ENCODE measurements at places on chromosomes 3 and 15. TPM values are rescaled to one million over a fixed set of nuclear protein-coding genes. Genes with fewer than 3 reads are reported as not detected.
A peak's percentile ranks its signal among the peaks of the same experiment; 100 is the strongest.

PLSCR2 gene
- total RNA-seq: 0.73 TPM

THRB gene
- total RNA-seq: 29.8 TPM

CYP1A1 gene
- 32.1 TPM for total RNA-seq

DNA sequence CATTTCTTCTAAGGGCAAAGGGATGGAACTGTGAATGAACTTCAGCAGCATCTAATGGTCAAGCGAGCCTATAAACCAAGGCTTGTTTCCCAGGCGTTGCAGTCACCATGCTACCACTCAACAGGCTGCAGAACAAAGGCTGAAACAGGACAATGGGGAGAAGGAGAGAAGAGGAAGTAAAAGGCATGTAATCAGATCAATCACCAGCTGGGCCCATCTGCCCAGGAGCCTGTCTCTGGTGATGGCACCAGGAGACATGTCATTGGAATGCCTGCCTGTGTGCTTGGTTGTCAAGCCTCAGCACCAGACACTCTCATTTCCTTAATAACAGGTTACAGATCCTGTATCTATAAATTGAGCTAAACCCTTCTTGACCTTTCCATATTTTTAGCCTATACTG lies 81.7 kb upstream of the UMPS start:
- no peaks in the 10 kb centered on the region for H3K36me3 ChIP-seq
- no peak overlapping the region for H3K27ac ChIP-seq
- no peak overlapping the region for H3K4me3 ChIP-seq
- no peak for DNase-seq

DNA sequence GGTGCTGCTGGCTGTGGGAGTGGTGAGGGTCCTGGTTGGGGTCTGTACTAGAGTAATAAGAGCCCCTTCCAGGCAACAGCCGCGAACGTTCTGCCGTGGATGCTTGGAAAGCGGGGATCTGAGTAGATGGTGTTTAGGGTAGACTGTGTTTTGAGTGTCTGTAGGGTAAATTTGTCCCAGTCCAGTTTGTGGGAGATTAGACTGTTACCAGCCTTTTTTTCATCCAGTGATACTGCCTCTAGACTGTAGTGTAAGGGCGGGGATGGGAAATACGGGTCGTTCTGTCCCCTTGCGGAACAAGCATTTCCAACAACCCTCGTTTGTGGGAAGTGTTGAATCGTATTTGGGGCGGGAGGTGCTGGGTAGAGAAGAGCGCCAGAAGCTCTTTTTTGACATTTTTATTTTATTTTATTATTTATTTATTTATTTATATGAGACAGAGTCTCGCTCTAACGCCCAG lies 424 bp downstream of the HAUS2 start:
- H3K27ac ChIP-seq: peak overlapping the region; percentile 87
- H3K36me3 ChIP-seq: no peaks in the 10 kb centered on the region
- peak overlapping the region; percentile 87 for H3K4me3 ChIP-seq
- no peak for DNase-seq
- peaks cover 6% of the 10 kb centered on the region for H3K4me1 ChIP-seq

DNA sequence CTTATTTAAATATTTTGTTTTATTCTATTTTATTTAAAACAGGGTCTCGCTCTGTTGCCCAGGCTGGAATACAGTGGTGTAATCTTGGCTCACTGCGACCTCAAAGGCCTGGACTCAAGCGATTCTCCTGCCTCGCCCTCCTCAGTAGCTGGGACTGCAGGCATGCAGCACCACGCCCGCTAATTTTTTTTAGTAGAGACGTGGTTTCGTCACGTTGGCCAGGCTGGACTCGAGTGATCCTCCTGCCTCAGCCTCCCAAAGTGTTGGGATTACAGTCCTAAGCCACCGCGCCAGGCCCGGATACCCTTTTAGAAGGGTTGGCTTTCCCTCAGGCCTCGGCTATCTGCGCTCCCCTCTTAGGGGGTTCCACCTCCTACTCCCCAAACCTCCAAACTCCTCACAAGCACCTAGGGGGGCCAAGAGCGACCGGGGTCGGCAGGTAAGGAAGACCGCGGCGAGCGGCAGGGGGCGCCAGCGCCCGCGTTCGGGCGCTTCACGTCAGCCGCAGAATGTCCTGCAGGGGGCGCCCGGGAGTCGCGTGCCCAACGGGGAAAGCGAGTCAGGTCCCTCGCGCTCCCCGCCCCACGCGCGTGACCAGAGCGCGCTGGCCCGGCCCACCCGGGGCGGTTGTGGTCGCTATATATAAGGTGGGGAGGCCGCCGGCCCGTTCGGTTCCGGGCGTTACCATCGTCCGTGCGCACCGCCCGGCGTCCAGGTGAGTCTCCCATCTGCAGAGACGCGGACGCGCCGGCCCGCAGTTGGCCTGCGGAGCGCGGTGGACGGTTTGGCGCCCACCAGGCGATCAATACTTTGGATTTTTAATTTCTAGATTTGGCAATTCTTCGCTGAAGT lies 51.8 kb upstream of the GATM start:
- peak overlapping the region; percentile 25 for H3K4me3 ChIP-seq
- no peaks in the 10 kb centered on the region for H3K4me1 ChIP-seq
- peak overlapping the region; percentile 57 for H3K27ac ChIP-seq
- no peaks in the 10 kb centered on the region for H3K36me3 ChIP-seq
- H3K27me3 ChIP-seq: no peaks in the 10 kb centered on the region
- DNase-seq: no peak

DNA sequence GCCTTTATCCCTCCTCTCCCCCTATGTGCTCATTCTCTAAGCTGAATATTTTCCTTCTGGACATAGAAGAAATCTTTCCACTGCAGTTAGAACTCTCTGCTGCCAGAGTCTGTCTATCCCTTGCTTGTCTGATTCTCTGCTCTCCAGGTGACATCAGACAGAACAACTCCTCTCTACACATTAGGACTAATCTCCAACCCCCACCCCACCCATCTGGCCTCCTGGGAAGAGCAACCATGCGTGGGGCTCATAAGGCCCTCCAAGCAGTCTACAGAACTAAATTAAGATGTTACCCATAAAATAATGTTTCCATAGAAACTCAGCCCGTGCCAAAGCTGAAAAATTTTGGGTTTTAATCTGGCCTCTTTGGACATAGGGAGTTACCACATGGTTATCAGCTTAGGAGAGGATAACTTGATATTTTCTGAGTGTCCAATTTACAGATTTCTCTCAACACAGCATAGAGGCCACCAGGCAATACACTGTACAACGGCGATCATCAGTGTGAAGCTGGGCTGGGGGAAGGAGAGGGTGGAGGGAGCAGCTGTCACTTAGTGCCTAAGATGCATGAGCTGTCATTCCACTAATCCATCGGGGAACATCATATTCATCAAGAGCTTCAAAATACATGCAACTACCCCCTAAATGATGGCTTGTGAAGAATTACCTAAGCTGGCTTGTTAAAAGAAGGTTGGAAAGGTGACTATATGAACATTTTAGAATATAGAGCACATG lies 199.4 kb downstream of the CLSTN2 start:
- H3K4me1 ChIP-seq: no peaks in the 10 kb centered on the region
- no peak for DNase-seq
- H3K27ac ChIP-seq: no peak overlapping the region
- H3K4me3 ChIP-seq: no peak overlapping the region

DNA sequence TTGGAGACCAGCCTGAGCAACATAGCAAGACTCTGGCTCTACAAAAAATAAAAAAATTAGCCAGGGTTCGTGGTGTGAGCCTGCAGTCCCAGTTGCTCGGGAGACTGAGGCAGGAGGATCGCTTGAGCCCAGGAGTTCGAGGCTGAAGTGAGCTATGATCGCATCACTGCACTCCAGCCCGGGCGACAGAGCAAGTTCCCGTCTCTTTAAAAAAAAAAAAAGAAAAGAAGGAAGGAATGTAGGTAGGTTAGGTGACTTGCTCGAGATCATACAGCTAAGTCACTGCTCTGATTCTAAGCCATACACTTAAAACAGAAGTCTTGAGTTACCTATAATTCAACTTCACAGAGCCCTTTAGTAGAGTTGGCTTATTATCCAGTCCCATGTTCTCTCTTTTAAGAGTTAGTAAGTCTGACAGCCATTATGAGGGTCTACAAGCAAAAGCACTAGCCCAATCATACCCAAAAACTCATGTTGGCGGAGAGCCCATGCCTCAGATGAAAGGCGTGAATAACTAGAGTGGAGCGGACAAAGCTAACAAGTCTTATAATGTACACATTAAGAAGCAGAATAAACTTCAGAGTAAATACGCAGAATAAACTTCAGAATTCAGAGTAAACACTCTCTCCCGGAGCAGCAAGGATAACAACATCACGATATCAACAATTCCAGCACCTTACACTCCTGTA lies 768 bp downstream of the AAGAB start:
- H3K4me1 ChIP-seq: peaks cover 11% of the 10 kb centered on the region
- no peaks in the 10 kb centered on the region for H3K36me3 ChIP-seq
- DNase-seq: no peak
- H3K27me3 ChIP-seq: no peaks in the 10 kb centered on the region
- peak overlapping the region; percentile 94 for H3K4me3 ChIP-seq
- peak overlapping the region; percentile 95 for H3K27ac ChIP-seq

GRCh38 chr3:154011036-154011435 lies 110.2 kb upstream of the ARHGEF26 start:
- H3K4me3 ChIP-seq: no peak overlapping the region
- no peaks in the 10 kb centered on the region for H3K27me3 ChIP-seq
- H3K4me1 ChIP-seq: no peaks in the 10 kb centered on the region
- no peak overlapping the region for H3K27ac ChIP-seq

Data from breast epithelium (tissue), 4 donors.